ENCODE measurements at places on chromosomes 13 and 19.
A peak's percentile ranks its signal among the peaks of the same experiment; 100 is the strongest.

- DNase-seq, result no peak
These were observed 10.9 kb downstream of the TMIGD2 start for GRCh38 chr19:4291184-4291732.

- no peak for DNase-seq
These were observed 3.0 kb downstream of the ATP1A3 start for GRCh38 chr19:41991025-41991424.

DNA sequence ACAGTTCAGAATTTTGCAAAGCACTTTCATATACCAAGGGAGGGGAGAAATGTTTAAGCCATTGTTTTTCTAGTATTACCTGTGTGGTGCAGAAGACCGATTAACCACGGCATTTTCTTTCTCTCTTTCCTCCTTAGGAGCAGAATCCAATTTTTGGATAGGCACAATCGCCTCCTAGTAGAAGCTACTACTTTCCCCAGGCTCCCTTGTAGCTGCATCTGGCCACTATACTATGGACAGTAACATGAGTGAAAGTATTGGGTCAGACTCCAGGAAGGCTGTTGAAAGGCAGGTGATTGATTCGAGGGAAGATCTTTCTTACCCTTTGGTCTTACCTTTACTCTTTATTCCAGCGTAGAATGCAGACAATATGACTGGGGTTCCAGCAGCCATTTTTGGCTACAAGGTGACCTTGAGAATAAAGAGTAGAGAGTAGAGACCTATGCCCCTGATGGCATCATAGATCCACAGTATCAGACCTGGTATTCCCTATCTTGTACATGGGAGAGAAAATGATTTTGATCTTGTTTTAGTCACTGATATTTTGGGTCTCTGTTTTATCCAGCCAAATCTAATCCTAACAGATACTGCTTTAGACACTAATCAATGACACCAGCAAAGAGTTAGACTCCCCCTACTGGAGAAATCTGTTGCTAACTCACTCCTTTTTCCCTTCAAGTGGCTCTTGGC, 77.0 kb downstream of the LRRC63 start:
- DNase-seq, result peak; percentile 76

DNA sequence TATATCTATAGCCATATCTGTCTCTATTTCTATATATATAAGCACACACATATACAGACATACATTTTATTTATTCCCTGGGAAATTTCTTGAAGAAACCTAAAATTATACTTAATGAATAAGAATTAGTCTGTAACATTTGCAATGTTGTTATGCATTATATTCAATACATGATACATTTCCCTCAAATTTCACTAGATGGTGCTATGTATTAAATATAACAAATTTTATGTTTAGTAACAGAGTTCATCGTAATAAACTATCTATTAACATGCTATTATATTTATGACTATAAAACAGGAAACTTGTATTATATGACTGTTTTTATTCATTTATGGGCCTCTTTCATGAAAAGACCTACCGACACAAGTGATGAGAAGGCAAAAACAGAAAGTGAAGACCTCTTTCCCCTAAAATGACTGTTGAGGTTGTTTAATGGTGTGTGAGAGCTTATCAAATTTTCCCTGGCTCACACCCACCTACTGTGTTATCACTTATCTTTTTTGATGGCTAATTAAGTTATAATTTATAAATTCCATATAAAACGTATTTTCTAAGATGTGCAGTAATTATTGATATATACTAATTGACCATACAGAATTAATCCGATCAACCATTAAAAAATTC, 881.9 kb downstream of the SLITRK6 start:
- no peak for DNase-seq

DNA sequence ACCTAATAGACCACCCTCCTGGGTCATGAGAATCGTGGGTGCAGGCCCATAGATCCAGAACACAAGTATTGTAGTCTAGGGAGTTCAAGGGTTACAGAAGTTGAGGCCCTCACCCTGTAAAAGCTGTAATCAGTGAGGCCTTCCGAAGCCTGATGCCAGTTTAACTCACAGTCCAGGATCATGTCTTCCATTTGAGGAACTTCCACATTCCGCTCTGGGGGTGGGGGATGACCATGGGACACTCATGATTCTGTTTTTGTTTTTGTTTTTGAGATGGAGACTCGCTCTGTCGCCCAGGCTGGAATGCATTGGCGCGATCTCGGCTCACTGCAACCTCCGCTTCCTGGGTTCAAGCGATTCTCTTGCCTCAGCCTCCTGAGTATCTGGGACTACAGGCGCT, 1.7 kb upstream of the RASIP1 start:
- DNase-seq, result no peak

DNA sequence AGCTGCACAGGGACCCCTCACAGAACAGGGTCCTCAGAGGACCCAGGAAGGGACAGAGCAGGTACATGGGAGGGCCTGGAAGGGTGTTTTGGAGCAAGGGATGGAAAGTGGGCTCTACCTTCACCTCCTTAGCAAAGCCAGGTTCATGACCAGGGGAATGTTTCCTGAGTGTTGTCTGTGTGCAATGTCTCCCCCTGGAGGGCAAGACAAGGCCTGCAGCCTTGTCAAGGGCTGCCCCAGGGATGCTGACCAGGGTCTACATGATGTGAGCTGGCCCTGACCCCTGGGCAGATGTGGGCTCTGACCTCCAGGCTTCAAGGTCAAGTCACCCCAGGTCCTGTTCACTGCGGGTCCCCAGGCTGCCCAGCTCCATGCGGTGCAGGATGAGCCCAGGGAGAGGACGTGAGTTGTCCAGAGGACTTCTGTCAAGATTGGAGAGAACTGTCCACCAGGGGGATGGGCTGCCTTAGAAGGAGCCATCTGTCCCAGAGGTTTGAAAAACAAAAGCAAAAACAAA, 1.0 kb upstream of the CEACAM1 start:
- DNase-seq, result peak; percentile 65

- DNase-seq, result no peak
These were observed 13.4 kb downstream of the TECR start for GRCh38 chr19:14542711-14543328.

DNA sequence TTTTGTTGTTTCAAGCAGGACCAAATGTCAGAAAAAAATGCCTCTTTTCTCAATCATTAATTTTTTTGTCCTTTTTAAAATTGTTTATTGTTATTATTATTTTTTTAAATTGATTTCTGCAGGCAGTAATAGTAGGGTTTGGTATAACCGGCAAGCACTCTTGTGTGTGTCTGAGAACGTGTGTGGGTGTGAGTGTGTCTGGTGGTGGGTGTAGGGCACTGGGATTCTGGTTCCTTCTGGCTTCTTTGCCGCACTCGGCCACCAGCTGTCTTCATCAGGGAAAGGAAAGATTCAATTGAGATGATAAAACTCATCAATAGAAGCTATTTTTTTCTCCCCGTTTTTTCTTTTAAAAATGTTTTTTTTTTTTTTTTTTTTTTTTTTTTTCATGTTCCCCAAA, 56.4 kb downstream of the IER2 start:
- DNase-seq, result no peak

DNA sequence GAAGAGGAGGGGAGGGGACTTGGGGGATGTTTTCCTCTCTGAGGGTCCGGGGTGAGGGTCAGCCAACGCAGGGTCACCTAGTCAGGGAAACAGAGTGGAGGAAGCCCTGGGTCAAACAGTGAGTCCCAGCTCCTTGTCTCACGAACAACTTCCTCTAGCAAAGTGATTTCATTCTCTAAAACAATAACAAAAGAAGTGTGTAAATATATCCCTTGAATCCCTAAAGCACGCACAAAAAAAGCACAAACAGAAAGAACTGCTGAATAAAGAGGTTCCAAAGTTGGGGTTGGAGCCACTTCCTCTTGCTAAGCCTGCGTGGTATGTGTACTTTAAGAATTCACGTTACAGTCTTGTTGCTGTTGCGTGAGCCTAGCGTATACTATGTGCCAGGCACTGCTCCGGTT, 1.5 kb upstream of the C5AR2 start:
- no peak for DNase-seq

DNA sequence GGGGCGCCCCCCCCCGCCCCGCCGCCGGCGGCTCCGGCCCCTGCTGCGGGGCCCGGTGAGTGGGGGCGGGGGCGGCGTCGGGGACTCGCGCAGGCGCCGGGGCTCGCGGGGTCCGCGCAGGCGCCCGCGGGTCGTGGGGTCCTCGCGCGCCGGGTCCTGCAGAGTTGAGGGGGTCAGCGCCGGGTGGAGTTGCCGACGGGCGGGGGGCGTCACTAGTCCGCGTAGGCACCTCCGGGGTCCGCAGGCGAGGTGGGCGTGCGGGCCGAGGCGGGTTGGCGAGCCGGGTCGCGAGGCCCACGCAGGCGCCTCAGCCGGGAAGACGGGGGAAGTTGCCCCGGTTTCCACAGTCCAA, 365 bp downstream of the PPP6R1 start:
- peak; percentile 37 for DNase-seq

GRCh38 chr19:10760273-10760944, 42.5 kb downstream of the DNM2 start:
- DNase-seq, result no peak

DNA sequence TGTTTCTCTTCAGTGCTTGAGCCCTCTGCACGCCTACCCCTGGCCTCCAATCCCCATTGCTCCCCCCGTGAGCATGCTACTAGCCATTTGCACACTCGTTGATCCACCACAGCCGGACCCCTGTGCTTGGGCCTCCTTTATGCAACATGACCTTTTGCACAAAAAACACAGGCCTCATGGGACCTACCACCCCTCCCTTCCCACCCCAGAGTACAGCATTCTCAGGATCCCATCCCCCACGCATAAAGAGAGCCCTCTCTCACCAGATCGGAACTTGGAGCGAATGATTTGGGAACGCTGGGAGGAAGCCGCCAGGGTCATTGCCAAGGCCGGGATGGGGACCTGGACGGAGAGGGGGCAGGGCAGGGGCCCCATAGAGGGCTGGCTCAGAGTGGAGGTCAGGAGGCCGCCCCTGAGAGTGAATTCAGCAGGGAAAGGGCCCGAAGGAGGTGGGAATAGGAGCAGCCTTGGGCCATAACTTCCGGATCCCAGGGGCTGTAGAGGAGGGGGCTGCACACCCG, 754 bp downstream of the MAMSTR start:
- DNase-seq, result no peak

- DNase-seq, result no peak
These were observed 1171.3 kb downstream of the EFNB2 start for GRCh38 chr13:105364191-105364590.

DNA sequence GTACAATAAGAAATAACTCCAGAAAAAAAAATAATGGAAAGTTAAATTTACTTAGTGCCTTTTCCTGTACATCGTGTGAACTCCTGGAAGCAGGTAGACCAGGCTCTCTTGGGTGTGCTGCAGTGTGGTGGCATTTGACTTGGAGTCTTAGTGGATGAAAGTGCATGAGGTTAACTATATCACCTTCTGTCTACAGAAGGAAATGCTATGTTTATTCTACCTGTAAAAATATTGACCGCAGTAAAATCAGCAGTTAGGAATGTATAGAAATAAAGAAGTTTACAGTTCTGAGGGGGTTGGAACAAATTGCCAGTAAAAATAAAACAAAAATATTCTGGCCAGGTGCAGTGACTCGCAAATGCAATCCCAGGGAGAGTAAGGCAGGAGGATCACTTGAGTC, 722.1 kb downstream of the LIG4 start:
- DNase-seq, result no peak

DNA sequence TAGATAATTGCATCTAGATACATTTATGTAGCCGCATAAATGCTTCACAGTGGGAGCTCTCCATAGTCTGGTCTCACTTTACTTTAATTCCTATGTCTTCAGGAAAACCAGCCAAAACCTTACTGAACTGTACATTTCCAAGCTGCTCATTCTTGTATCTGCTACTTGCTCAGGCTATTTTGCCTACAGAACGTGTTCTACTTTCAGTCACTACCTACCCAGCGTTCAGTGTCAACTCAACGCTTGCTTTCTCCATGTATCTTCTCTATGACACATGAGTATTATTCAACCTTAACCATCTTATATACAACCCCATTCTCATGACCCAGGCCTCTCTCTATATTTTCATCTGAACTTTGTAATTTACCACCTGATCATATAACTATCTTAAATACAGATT, 101.9 kb downstream of the KLF12 start:
- no peak for DNase-seq

DNA sequence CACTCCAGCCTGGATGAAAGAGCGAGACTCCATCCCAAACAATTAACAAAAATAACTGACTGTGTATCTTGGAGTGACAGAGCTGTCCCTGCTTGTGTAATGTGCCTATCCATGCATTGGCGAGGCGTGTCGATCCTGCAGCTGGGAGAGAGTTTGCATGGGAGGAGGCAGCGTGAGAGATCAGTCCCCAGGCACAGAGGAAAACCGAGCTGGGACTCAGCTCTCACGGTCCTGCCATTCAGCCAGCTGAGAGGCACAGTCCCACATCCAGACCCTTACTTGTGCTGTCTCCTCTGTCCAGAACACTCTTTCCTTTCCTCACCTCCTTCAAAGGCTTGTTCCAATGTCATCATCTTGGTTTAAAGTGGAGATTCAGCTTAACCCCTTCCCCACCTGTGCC, 11.9 kb upstream of the SULT2B1 start:
- DNase-seq, result no peak

GRCh38 chr19:39263912-39264305, 4.3 kb upstream of the IFNL2 start:
- no peak for DNase-seq

GRCh38 chr13:48532256-48532505, 699 bp downstream of the RCBTB2 start:
- DNase-seq, result no peak

GRCh38 chr19:58560921-58561320, 2.5 kb upstream of the UBE2M start:
- DNase-seq, result no peak

GRCh38 chr13:78562237-78562889, 41.0 kb downstream of the POU4F1 start:
- no peak for DNase-seq

- no peak for DNase-seq
These were observed 306.4 kb downstream of the KLF5 start for GRCh38 chr13:73365252-73365651.

DNA sequence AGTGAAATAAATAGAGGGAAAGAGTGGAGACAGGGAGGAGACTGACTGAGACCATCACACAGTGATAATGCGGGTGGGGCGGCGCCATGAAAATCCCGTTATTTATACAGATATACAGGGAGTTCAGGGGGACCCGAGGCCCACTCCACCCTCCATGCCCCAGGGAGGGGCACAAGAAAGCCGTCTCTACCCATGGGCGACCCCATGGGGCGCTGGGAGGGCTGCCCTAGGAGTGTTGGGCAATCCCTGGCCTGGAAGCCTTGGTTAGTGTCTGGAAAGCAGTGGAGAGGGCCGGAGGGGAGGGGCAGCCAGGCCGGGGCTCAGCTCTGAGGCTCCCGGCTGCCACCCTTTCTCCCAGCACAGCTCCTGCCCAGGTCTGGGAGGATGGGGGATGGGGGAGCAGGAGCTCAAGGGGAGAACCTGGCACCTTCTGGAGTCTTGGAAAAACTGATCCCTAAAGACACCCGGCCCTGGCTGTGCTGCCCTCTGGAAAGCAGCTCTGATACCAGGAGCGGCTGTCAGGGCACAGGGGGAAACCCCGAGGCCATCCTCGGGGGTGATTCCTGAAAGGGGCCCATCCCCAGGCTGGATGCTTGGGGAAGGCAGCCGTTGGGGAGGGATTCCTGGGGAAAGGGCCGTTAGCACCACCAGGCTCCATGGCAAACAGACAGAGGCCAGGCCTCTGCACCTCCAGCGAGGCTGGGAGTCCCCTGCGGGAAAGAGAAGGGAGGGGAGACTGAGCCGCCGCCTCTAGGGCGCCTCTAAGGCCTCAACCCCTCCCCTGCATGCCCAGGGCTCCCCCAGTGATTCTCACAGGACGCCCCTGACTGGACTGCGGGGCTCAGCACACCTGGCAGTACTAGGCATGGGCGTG, 3.0 kb upstream of the PRKD2 start:
- DNase-seq, result no peak

- DNase-seq, result no peak
These were observed 46.3 kb downstream of the SOX21 start for GRCh38 chr13:94666065-94666464.

GRCh38 chr19:35921012-35921411, 12.9 kb upstream of the TYROBP start:
- DNase-seq, result no peak
